ENCODE measurements at places on chromosomes 16 and 17. TPM values are rescaled to one million over a fixed set of nuclear protein-coding genes. Genes with fewer than 3 reads are reported as not detected.

The MYL11 gene
- not detected for total RNA-seq

The ZFHX3 gene
- total RNA-seq, result 7.2 TPM

The SGCA gene
- total RNA-seq, result not detected

The ESRP2 gene
- 0.08 TPM for total RNA-seq

The VMO1 gene
- 1.5 TPM for total RNA-seq

The KRTAP1-3 gene
- not detected for total RNA-seq

The PPY gene
- not detected for total RNA-seq

The MT1A gene
- total RNA-seq, result 17.8 TPM

The SDR42E1 gene
- total RNA-seq, result 1.6 TPM

The OTOA gene
- total RNA-seq, result 0.05 TPM

The USP43 gene
- 3.8 TPM for total RNA-seq

The CTRB2 gene
- total RNA-seq, result not detected

The HBM gene
- total RNA-seq, result not detected

The TBC1D3E gene
- total RNA-seq, result not detected
